ENCODE measurements at places on chromosomes 2 and 18. TPM values are rescaled to one million over a fixed set of nuclear protein-coding genes. Genes with fewer than 3 reads are reported as not detected.

GRCh38 chr18:10387399-10387798, 67.0 kb upstream of the APCDD1 start:
- no peak for DNase-seq

CPLX4 gene
- not detected for total RNA-seq

DNA sequence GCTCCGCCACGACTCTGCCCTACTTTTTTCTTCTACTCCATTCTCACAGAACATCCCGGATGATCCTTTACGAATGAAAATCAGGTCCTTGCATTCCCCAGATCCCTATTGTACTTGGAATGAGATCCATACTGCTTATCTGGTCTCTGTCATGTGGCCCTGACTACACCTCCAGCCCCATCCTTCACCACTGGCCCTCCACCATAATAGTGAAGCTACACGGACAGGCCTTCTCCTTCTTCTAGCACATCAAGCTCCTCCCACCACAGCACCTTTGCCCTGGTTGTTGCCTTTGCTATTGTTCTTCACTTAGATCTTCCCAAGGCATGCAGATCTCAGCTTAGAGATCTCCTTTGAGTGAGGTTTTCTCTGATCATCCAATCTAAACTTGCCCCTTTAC, 20.1 kb upstream of the RMDN2 start:
- DNase-seq: no peak

GKN2 gene
- total RNA-seq: not detected

- DNase-seq: peak; percentile 41
These were observed 150.7 kb upstream of the LMAN1 start for GRCh38 chr18:59509481-59510442.

DNA sequence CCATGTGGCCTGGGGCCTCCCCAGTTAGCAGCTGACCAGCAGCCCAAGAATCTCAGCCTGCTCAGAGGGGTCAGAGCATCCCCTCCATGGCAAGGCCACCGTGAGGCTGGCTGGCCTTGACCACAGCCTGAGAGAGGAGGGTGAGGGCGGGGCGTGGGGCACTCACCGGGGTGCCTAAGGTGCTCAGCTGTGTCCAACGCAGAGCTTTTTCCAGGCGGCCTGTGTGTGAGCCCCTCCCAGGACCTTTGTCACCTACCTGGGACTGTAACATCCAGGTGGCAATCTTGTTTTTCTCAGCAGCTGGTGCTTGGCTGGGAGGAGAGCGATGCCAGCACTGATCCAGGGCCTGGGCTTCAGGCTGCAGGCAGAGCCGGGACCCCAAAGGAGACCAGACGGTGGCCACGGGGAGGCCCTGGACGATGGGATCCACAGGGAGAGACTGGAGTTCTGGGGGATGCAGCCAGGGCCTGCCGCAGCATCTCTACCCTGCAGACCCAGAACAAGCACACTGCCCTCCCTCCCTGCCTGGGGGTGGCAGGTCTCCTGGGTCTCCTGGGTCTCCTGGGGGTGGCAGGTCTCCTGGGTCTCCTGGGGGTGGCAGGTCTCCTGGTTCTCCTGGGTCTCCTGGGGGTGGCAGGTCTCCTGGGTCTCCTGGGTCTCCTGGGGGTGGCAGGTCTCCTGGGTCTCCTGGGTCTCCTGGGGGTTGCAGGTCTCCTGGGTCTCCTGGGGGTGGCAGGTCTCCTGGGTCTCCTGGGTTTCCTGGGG, 12.3 kb downstream of the SNED1 start:
- DNase-seq: no peak

DNA sequence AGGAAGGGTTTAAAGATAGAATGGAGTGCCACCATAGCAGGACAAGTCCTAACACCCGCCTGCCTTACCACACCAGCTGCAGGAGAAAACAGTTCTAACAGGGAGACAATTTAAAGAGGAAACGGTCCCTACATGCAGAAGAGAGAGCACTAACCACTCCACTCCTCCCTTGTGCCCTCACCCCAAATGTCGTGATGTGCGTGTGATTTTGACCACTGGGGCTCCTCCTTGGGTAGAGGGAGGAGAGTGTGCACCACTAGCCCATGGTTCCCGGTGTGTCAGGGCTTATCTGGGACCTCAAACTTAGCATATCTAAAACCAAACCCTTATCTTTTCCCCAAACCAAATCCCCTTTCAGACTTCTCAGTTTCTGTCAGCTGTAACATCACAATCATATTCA, 105.5 kb upstream of the CCDC68 start:
- no peak for DNase-seq

GRCh38 chr2:217793566-217794132, 209.1 kb downstream of the TNS1 start:
- no peak for DNase-seq

GRCh38 chr2:85053802-85054201, 79.4 kb upstream of the TCF7L1 start:
- peak; percentile 73 for DNase-seq

GREB1 gene
- 0.52 TPM for total RNA-seq

- no peak for DNase-seq
These were observed 12.3 kb downstream of the CALCRL start for GRCh38 chr2:187435756-187436155.

- no peak for DNase-seq
These were observed 29.6 kb downstream of the ADI1 start for GRCh38 chr2:3489764-3490115.

DNA sequence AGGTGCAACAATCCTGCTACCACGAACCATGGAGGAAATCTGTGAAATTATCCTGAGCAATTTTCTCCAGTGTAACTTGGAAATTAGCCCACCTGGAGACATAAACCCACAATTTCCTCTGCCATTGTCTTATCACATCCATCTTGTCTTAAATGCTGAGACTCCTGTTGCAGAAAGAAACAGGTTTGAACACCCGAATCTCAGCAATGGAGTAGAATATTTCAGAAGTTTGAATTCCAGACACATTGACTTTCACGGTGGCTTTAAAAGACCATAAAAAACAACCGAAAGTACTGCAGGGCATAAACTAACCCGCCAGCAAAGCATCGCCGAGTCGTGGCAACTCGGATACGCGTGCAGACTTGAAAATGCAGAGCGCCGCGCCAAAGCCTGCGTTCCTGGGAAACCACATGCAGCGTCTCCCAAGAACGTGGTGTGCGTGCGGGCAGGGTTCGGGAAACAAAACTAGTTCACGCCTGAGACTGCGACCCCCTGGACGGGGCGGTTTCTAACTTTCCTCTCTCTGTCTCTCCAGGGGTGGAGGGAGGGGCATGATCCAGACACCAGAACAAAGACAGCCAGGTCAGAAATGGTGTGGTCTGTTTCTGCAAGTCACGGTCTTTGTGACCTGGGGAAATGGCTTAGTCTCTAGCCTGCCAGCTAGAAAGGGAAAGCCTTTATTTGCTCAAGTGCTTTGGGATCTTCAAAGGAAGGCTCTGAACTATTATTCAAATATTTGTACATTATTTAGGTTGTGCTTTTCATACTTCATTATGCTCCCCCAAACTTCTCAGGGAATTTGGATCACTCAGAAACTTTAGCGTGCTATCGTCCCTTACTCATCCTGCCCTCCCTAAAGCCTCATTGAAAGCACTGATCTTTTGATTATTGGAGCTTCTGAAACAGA, 26.9 kb upstream of the KCTD1 start:
- DNase-seq: peak; percentile 39

DNA sequence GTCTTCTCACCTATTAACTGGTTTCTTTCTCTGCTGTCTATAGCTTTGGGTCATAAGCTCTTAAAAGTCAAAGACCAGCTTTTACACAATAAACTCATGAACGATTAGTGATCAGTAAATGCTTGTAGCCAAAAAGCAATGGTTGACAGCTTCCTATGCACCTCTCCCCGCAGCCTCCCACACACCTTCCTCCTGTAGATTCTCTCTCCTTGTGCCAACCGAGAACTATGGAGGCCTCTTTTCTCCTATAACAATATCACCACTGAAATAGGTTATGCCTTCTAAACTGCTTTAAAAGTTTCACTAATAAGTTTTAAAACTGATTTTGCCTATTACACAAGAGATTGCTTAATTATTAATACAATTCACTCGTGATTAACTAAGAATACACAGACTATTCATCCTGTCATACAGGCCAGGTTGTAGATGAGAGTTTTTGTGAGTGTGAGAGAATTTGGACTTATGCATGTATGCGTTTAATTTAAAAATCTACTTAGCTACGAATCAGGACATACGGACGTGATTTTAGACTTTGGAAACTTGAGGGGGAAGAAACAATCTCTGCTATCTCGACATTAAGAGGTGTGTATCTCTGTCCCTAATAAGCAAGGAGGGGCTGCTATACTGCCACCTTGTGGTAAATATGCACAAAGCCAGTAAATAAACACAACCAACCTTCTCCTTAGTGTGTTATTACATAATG, 229.1 kb upstream of the RBBP8 start:
- DNase-seq: peak; percentile 40

- peak; percentile 63 for DNase-seq
These were observed 234.9 kb upstream of the RASGRP3 start for GRCh38 chr2:33241581-33241980.

PDCL3 gene
- 33.7 TPM for total RNA-seq

DNA sequence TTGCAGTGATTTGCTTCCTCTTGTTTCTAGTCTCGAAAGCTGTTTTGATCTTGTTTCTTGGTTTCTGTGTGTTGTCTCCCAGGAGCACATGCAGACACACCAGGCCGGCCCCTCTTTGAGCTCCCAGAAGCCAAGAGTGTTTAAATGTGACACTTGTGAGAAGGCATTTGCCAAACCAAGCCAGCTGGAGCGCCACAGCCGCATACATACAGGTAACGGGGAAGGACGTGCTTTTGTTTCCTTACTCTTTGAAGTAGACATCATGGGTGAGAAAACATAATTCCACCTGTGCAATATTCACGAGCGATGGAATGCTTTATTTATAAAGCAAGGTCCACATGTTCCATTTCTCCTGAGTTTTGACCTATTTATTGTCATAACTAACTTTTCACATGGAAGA, 137.2 kb downstream of the ZNF236 start:
- DNase-seq: no peak

DNA sequence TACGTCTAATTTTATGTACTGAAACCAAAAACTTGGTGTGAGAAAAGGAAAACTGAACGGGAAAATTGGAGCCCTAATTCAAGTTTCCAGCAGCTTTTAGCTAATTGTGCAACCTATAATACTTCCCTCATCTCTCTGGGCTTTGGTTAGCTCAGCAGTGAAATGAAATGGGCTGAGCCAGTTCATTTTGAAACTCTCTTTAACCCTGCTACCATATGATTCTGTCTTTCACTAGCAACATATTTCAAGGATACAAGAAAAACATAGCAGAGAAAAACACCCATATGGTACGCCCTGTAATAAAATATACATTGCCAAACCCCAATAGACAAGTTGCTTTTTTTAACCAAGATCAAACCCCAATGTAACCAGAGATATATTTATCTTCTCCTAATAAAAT, 799 bp downstream of the SYT4 start:
- DNase-seq: no peak

DNA sequence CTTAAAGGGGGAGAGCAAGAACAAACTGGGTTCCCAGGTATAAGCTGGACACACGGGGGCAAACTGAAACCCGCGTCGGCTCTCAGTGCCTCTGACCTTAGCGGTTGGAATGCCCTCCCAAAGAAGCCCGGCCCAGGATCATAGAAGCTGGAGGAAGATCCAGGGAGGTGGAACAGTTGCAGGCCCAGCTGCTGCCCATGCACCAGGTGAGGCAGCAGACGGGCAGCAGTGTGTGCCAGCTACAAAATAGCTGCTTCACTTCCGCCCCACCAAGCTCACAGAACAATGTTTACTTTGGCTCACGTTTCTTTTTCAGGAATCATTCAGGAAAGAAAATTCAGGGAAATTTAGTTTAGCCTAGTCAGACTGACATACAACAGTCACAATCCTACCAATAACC, 3.9 kb upstream of the ERMN start:
- no peak for DNase-seq

Data from myocyte (in vitro differentiated cells).